ENCODE measurements at places on chromosomes 6 and 20.

DNA sequence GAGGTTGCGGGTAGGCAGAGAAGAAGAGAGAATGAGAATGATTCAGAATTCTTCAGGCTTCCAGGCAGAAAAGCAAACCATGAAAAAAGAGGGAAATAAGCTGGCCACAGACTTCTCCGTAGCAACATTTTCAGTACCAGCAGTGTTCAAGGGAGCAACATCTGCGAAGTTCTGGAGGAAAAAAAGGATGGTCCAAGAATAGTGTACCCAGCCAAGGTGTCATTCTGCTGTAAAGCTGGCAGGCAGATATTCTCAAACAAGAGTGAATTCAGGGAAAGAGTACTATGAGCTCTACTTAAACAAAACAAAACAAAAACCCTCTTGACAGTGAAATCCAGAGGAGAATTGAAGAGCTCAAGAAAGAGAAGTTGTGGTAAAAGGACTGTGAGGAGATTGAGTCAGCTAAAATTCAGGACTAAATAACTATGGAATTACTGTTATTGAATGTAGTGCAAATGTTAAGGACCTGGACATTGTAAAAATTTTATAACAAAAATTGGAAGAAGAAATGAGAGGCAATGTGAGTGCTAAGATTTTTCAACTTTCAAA lies 86.5 kb downstream of the ATRN start:
- DNase-seq: no peak

- no peak for DNase-seq
Measured at GRCh38 chr20:21528870-21529269, 15.0 kb upstream of the NKX2-2 start.

GRCh38 chr6:40727271-40727670 lies 140.1 kb upstream of the LRFN2 start:
- no peak for DNase-seq

GRCh38 chr20:62875419-62876361 lies 14.1 kb upstream of the TCFL5 start:
- peak; percentile 90 for DNase-seq

DNA sequence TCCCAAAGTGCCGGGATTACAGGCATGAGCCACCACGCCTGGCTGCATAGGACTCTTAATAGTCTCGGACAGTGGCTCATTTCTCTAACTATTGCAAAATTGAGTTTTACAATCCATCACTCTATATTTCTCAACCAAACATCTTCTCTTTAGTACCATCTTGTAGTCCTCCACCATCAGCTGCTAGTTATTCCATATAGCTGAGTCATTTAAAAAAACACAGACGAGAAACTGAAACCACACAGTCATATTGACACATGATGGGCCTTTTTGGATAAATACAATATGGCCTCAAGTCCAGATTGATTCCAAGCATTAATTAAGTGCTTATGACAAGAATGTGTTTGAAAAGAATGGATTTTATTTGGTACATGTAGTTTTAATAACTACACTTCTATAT lies 599.1 kb downstream of the MEI4 start:
- DNase-seq: no peak

- no peak for DNase-seq
Measured at GRCh38 chr6:125658759-125659431, 90.5 kb upstream of the HEY2 start.

- no peak for DNase-seq
Measured at GRCh38 chr20:33408313-33408712, 7.0 kb upstream of the CDK5RAP1 start.

GRCh38 chr6:109678240-109678639 lies 12.8 kb downstream of the AK9 start:
- DNase-seq: no peak

GRCh38 chr6:127206531-127207095 lies 60.1 kb upstream of the RNF146 start:
- no peak for DNase-seq

DNA sequence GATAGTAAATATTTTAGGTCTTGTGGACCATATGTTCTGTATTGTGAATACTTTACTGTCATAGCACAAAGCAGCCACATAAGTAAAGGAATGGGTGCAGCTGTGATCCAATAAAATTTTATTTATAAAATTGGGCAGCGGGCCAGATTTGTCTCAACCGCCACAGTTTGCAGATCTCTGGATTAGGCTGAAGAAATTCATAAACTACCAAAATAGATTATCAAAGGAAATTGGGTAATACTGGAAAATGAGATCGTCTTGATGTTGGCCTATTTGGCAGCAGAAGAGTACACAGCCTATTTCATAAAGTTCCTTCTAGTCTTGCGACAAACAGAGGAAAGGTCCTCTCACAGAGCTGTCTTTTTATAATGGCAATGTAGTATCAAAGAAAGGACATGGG lies 69.8 kb downstream of the DZANK1 start:
- no peak for DNase-seq

DNA sequence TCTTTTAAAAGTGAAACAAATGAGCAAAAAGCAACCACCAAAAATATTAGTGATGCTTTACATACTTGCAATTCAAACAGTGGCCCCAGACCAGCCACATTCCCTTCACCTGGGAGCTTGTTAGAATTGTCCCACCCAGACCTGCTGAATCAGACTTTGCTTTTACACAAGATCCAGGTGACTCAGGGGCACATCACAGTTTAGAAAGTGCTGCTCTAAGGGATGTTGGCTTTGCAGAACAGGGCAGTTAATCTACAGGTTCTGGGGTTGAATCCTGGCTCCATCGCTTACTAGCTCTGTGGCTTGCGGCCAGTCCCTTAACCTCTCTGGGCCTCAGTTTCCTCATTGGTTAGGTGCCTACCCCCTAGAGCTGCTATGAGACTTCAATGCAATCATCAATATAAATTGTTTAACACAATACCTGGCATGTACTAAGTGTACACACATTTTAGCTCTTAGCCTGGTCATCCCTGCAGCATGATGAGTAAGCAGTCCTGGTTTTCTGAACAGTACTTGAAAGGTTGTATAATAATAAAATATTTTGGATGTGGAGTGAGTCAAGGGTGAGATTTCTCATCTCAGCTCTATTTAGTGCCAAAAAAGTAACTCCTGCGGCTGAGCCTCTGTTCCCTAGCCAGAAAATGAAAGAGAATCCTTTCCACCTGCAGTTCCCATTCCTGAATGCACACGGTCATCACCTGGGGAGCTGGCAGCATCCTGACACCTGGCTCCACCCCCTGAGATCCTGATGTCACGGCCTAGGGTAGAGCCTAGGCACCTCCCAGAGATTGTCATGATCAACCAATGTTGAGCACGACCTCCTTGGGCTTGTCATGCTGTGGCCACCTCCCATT lies 162.7 kb downstream of the ANKRD60 start:
- DNase-seq: no peak

GRCh38 chr20:19940988-19941460 lies 76.1 kb upstream of the NAA20 start:
- DNase-seq: no peak

GRCh38 chr6:31905041-31905440 lies 3.2 kb upstream of the ZBTB12 start:
- no peak for DNase-seq

DNA sequence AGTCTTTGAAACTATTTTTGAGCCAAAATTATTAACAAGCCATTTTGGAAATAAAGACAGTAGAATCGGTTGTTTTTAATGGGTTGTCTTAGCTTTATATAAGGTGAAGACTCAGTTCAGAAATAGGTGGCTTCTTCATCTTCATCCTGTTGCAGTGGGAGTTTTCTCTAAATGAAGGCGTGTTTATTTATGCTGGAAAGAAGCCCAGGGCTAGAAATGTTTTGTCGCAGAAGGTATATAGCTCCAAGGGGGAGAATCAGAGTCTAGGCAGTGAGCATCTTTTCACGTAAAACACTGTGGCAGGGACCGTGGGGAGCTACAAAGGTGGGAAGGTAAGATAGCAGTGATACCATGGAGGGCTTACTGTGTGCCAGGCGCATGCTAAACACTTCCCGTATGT lies 34.3 kb downstream of the FARS2 start:
- DNase-seq: no peak

- peak; percentile 32 for DNase-seq
Measured at GRCh38 chr6:113591896-113592827, 265.0 kb upstream of the MARCKS start.

- no peak for DNase-seq
Measured at GRCh38 chr6:47318236-47318989, 8.7 kb upstream of the TNFRSF21 start.

DNA sequence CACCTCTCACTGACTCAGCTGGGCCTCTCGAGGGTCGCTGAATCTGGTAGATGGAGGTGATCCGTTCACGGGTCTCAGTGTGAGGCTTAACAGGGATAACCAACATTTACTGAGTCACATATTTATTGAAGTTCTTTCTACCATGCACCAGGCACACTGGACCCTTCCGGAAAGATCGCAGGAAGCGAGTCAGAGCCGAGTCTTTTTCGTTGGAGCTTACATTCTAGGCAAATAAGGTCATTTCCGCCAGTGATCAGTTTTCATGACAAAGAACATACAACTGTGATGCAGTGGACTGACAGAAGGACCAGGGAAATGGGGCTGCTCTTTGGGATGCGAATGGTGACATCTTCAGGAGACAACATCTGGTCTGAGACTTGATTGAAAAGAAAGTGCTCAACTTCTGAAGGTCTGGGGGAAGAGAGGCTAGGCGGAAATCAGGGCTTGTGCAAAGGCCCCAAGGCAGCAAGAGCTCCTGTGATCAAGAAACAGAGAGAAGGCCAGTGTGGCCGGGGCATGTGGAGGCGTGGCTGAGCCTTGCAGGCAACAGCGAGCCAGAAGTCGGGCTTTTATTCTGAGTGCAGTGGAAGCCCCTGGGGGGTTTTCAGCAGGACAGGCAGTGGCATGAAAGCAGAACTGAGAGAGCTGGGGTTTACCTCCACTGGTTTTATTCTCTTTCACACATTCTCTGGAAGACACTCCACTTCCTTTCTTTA lies 56.7 kb downstream of the APCDD1L start:
- DNase-seq: no peak

DNA sequence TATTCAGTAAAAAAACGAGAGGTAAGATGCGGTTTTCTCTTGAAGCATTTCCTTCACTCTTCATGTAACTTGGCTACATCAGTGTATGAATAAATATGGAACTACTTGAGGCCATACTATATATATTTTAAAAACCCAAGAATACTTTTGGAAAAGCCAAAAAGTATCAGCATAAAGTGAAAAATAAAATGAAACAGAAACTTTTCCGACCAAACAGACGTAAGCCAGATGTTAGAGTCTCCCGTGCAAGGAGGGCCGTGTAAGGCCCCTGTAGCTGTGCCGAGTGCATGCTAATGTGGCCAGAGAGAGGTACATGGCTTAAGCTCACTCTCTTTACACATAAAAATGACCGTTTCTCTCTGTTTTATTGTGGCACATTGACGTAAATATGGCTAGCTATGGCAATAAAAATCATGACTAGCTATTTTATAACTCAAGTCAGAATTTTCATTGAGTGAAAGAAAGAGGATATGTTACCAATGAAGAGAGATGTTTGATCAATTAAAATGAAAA lies 140.1 kb upstream of the GMDS start:
- no peak for DNase-seq

- no peak for DNase-seq
Measured at GRCh38 chr20:32453467-32454163, 95.5 kb downstream of the ASXL1 start.

DNA sequence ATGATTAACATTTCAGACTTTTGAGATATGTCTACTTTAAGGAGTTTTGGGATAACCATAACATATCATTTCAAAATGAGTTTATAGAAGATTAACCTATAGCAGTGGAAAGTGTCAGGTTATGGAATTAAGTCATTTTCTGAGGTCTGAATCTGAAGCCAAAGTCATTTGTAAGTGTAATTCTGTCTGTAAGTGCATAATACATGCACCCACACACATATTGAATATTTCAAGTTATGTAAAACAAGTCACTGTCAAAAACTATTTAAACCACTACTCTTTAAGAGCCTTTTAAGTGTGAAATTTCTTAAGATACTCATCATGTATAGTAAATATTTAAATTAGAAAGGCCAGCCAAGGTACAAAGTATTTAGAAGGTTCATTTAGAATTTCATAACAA lies 115.8 kb upstream of the HMGCLL1 start:
- DNase-seq: no peak

GRCh38 chr6:41161851-41162552 lies 914 bp downstream of the TREM2 start:
- no peak for DNase-seq

DNA sequence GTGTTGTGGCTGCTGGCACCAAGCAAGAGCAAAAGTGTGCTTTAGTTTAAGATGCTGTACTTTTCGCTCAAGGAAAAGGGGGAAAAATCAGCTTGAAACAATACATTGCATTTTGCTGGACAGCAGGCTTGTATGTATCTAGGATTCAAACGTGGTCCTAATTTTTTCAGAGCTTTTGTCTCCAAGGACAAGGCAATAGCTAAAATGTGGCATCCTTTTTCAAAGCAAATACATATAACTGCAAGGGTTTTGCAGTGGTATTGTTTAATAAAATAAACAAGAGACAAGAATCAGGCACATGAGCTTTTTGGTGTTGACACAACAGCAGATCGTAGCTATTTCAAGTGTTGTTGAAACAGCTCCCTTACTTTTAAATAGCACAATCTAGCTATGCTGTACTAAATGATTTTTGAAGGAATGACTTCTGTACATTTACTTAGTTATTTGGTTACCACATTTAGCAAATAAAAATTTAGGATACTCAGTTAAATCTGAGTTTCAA lies 137.0 kb upstream of the HEY2 start:
- DNase-seq: no peak

DNA sequence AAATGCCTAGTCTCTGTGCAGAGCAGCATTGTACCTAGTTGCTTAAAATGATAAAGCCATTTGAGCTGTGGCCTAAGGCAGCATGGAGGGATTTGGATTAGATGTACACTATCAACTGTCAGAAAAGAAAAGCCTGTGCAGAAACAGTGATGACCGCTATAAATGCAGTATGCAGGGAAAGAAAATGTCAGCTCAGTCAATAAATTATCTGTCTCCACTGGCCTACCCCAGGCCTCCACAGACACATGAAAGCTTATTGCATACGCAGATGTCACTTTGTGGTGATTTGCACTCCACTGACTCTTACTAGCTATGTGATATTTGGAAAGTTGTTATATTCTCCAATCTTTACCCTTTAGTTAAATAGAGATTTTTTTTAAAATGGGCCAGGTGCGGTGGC lies 221.9 kb upstream of the OPRM1 start:
- peak; percentile 7 for DNase-seq

GRCh38 chr6:24766680-24767462 lies 7.9 kb upstream of the GMNN start:
- DNase-seq: no peak

DNA sequence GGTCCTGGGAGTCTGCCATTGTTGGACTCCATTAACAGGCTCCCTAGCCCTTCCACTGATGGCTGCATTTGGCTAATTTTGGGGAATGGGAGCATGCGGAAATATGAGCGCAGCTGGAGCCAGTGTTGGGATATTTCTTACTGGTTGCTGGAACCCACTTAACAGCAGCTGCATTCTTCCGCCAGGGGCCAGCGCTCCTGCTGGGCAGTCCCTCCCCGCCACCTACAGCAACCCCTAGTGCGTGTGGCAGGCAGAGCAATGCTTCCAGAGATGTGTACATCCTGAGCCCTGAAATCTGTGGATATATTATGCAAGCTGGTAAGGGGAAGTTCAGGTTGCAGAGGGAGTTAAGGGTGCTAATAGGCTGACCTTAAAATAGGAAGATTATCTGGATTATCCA lies 16.4 kb downstream of the CST8 start:
- DNase-seq: no peak
